Umbilical cord (tissue), 2 donors: ENCODE measurements at places on chromosomes 12 and 14. TPM values are rescaled to one million over a fixed set of nuclear protein-coding genes. Genes with fewer than 3 reads are reported as not detected.

GRCh38 chr12:76032043-76032981 is 736 bp upstream of the PHLDA1 start:
- DNase-seq = peak; percentile 72

The P2RX7 gene
- 5.3 TPM for total RNA-seq

The GPRC5A gene
- 42.1 TPM for total RNA-seq

GRCh38 chr14:39861229-39861600 is 429.0 kb upstream of the FBXO33 start:
- DNase-seq = no peak

GRCh38 chr14:22748631-22749068 is 17.8 kb upstream of the OXA1L start:
- peak; percentile 17 for DNase-seq

DNA sequence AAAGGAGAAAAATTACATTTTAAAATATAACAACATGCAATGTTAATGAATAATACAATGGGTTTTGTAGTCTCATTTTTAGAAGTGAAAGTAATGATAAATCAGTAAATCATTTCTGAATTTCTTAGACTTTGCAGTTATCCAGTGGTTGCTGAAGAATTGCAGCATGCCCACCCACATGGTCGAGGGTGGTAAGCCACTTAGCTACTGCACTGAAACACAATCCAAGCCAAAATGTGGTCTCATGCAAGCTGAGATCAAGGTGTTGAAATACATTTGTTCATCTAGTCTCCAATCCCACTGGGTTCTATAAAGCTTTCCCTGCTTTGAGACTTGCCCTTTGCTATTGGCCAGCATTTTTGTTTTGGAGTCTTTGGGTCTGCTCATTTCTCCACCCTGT is 247.9 kb downstream of the NELL2 start:
- no peak for DNase-seq

DNA sequence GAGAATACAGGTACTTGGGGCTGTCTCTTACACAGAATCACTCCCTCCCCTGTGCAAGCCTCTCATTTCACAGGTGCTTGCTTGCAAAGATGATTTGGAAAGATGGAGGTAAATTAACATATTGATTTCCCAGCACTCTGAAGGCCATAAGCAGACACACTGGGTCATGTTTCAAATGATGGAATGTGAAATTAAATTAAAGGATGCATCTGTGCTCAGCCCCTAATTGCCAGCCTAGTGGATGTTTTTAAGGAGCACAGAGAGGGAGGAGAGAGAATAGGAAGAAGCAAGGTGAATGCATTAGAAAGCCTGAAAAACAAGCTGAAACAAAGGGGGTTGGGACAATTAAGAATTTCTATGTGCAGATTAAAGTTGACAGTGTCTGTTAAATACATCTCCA is 96.1 kb upstream of the GRIP1 start:
- DNase-seq = no peak

The WASHC4 gene
- 174 TPM for total RNA-seq

The OR4L1 gene
- not detected for total RNA-seq

- DNase-seq = no peak
Observed at GRCh38 chr12:45464699-45465098, 248.8 kb downstream of the ANO6 start.
